ENCODE measurements at places on chromosomes 13 and 19.

DNA sequence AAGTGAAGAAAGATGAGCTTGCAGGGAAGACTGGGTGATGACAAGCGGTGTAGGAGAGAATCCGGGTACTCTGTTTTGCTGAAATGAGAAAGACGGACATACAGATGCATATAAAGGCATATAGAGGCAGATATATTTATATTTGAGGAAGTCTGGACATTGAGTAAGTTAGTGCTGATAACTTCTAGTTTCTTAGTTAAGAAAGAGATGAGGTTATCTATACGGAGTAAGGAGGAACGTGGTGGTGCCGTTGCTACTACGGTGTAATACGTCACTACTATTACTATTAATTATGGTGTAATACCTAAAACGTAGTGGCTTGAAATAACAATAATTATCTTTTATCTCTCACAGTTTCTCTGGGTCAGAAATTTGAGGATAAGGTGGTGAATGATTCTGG, 9.8 kb upstream of the CPB2 start:
- DNase-seq: no peak

DNA sequence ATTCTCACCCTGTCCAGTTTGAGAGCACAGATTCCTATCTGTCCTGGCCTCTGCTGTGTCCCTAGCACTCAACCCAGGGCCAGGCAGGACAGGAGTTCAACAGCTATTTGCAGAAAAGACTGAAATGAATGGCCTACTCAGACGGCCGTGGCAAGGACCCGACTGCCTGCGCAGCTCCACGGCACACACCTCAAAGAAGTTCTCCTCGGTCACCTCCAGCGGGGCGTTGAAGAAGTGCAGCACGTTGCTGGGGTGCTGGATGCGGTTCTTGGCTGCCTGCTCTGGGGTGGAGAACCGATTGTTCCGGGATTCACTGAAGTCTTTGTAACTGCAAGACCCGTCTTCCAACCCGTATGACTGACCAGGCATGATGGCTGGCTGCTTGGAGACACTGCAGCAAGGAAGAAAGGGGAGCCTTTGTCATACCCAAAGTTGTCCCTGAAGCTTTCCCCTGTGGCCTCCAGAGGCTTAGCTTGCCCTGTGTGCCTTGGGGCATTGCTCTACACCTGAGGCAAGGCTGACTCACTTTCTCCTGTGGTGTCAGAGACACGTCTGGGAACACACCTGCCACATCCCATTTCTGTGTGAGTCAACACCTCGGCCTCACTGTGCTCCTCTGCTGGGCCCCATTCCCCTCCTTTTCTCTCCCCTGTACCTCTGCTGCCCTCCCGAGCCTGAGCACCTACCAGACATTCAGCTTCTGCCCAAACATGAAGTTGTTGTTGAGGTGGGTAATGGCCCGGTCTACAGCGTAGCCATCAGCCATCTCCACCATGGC, 6.8 kb upstream of the ECH1 start:
- no peak for DNase-seq

DNA sequence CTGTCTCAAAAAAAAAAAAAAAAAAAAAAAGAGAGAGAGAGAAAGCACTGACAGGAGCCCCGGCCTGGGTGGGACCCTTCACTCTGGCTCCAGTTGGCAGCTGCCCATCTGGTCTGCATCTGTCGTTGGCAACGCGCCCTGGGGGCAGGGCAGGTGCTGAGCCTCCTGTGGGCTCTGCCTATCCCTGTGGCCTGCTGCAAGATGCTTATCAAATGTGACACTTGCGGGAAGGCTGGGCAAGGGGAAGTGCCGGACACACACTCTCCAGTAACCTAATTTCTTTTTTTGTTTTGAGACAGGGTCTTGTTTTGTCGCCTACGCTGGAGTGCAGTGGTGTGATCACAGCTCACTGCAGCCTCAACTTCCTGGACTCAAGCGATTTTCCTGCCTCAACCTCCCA, 10.7 kb upstream of the KPTN start:
- DNase-seq: no peak

DNA sequence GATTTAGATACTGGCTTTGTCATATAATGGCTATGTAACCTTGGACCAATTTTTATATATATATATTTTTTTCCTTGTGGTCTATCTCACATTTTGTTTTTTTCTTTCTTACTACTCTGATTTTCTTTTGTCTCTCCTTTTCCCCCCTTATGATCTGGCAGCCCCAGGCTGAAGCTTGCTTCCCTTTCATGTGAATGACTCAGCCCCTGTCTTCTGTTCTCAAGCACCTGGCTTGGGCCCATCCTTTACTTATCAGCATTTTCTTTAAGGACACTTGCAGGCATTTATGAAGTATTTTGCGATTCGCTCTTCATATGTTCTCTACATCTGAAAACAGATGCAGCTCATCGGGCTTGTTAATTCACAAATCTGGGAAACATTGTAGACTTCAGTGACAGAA, 163.6 kb downstream of the SPRY2 start:
- DNase-seq: no peak

DNA sequence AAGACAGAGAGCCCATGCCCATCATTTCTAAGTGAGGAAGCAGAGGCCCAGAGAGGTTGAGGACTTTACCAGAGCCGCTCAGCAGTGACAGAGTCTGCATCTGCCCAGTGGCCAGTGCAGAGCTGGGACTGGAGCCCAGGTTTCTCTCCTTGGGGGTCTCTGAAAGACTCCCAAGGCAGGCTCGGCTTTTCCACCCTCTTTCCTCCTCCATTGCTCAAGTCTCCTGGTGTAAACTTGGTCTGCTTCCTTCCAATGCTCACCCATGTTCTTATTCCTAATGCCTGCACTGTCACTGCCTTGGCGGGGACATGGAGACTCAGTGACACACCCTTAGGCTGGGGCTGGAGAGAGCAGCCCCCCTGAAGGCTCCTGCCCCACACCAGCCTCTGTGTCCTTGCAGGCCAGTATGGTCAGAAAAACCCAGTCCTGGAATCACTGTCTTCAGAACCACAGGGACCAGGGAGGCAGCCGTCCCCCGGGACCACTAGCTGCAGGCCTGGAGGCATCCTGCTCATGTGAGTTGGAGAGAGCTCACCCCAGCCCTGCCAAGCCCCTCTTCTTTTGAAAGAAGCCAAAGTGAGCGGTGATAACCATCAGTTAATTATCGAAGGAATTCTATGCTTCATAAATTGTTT, 211.0 kb upstream of the ZNF536 start:
- no peak for DNase-seq

GRCh38 chr19:15452111-15453047, 2.6 kb upstream of the WIZ start:
- no peak for DNase-seq

- no peak for DNase-seq
Measured at GRCh38 chr19:45761714-45762113, 7.3 kb downstream of the SIX5 start.

DNA sequence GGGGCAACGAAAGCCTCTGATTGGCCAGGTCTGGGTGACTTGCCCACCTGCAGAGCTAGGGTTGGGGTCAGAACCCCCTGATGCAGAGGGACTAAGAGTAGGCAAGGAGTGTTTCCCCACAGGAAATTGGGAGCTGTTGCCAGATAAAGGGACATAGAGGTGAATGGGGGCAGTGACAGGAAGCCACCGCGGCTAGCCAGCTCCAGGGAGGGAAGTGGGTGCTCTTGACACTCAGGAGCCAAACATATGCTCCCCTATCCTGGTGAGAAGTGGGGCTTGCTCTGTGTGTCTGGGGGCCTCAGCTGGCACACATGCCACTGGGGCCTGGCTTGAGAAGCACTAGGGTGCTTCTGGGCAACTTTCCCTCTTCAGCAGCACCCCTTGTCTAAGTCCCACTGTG, 26.0 kb downstream of the WDR88 start:
- DNase-seq: no peak

DNA sequence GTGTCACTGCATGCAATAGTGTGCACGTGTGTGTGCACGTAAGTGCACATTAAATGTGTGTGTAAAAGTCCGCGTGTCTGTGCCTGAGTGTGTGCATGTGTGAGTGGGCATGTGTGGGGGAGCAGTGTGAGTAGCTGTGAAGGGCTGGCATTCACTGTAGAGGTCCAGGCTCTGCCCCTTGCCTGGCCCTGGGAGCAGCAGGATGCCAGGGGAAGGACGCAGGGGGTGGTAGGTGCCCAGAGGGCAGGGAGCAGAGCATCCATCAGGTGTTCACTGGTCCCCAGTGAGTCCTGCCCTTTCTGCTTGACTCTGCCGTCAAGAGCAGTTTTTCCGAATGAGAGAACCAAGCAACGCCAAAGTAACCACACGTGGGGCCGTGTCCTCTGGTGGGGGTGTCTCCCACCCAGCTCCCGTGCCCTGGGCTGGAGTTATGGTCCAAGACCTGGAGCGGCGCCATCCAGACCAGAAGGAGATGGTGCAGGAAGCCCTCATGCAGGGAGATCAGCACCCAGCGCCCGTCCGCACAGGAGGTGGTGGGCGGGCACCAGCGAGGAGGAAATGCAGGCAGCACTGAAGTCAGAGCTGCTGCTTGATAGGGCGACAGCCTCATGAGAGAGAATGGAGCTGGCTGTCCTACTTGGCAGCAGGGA, 68.5 kb downstream of the TEX29 start:
- DNase-seq: no peak

- peak; percentile 7 for DNase-seq
Measured at GRCh38 chr19:23527797-23528196, 132.5 kb upstream of the ZNF91 start.

- no peak for DNase-seq
Measured at GRCh38 chr19:19026299-19026971, 6.9 kb downstream of the SUGP2 start.

GRCh38 chr13:23987331-23987894, 90.1 kb upstream of the C1QTNF9B start:
- no peak for DNase-seq

GRCh38 chr13:112767506-112768471, 78.0 kb downstream of the ATP11A start:
- peak; percentile 51 for DNase-seq

DNA sequence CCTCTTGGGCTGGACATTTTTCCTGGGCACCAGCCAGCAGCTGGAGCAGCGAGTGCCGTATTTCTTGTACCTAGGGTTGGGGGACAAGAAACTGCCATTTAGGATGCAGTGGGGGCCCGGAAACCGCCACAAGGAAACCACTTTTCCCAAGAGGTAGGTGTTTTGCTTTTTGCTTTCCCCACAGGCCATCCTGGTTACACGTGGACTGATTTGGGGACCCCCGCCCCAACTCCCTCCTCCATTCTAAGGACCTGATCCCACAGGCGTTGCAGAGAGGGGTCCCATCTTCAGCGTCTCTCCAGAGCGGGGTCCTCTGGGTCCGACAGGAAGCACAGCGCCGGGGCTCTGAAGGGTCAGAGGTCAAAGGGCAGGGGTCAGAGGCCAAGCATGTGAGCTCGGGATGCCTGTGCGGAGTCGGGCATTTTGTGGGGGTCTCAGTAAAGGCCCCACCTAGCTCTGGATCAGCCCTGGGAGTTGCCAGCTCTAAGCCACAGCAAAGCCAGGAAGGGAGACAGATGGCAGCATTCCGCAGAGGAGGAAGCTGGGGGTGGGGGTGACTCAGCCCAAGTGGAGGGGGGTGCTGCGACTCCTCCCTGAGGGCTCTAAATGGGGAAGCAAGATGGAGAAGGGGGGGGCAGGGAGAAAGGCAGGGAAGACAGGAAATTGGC, 4.3 kb downstream of the ZGLP1 start:
- peak; percentile 58 for DNase-seq

- no peak for DNase-seq
Measured at GRCh38 chr19:48714759-48715675, 4.5 kb downstream of the MAMSTR start.

GRCh38 chr13:104357174-104357573, 1291.0 kb upstream of the SLC10A2 start:
- DNase-seq: no peak

- no peak for DNase-seq
Measured at GRCh38 chr13:111875915-111876314, 191.0 kb upstream of the SOX1 start.

DNA sequence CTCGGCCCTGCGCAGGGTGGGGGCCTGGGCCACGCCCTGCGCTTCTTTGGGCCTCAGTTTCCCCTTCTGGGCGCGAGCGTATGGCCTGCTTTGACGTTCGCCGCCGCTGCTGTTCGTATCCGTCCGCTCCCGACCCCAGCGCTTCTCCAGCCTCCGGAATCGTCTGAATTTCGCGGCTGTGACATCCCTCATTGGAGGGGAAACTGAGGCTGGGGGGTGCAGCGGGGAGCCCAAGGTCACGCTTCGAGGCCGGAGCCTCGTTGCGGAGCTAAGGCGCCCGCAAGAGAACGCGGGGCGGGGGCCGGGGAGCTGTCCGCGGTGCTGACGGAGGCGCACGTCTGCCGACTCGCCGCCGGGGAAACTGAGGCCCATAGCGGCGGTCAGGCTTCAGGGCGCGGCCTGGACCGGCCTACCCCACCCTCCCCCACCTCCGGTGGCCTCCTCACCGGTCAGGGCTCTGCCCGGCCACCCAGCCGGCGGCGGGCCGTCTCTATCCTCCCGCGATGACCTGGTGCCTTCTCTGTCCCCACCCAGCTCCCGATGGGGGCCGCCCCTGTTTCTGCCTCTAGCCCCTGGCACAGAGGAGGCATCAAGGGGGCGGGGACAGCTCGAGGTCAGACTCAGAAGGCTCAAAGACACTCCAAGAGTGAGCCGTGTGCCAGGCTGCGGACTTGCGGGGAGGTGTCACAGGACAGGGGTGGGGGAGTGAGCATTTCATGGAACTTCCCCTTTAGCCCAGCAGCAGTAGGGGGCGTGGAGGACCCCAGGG, 3.0 kb upstream of the APC2 start:
- no peak for DNase-seq

GRCh38 chr19:53311044-53311443, 22.5 kb upstream of the ZNF845 start:
- DNase-seq: no peak

DNA sequence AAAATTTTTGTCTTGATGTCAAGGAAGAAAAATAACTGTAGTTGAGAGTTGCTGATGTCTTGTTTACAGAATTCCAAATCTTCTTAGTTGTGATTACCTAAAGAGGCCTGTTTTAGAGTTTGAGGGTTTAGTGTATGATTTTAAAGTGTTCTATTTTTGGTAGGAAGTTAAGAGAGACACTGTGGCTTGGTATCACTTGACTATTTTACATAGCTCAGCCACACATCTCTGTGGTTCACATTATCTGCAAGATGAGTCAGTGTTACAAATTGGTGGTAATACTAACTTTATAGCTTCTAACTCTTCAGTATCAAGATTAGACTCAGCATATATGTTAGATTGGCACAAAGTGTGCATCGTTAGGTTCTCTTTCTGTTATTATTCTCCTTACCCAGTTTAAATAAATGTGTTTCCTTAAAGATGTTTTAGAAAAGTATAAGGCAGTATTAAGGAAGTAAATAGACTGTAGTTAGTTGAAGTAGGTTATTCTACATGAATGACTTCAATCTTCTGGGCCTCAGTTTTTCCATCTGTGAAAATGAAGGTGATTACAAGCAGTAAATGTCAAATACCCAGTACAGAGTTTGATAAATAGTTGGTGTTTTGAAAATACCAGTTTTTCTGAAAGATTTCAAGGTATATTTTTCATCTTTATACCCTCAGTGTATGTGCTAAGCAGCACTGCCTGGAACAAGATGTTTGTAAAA, 33.4 kb downstream of the COG6 start:
- DNase-seq: no peak

DNA sequence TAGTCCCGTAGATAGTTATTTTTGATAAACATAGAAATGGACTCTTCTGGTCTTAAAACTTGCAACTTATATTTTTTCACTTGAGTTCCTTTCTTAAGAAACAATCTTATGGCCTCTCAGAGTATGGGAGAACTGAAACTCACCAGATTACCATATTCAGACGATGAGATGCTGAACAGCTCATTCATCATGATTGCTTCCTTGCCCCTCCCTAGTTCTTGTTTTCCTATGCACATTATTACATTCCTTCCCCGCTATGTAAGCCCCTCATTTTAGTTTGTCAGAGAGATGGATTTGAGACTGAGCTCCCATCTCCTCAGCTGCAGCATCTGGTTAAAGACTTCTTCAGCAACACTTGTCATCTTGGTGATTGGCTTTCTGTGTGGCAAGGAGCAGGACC, 158.5 kb downstream of the SLITRK6 start:
- no peak for DNase-seq

All from CD4-positive, alpha-beta T cell treated with Interleukin-4 for 1 hour (primary cell).